ENCODE measurements at places on chromosomes 6 and 20.

- DNase-seq: no peak
These were observed 177.1 kb downstream of the MRPL14 start for GRCh38 chr6:43950051-43950605.

- no peak for DNase-seq
These were observed 36.5 kb upstream of the PSMF1 start for GRCh38 chr20:1081891-1082290.

DNA sequence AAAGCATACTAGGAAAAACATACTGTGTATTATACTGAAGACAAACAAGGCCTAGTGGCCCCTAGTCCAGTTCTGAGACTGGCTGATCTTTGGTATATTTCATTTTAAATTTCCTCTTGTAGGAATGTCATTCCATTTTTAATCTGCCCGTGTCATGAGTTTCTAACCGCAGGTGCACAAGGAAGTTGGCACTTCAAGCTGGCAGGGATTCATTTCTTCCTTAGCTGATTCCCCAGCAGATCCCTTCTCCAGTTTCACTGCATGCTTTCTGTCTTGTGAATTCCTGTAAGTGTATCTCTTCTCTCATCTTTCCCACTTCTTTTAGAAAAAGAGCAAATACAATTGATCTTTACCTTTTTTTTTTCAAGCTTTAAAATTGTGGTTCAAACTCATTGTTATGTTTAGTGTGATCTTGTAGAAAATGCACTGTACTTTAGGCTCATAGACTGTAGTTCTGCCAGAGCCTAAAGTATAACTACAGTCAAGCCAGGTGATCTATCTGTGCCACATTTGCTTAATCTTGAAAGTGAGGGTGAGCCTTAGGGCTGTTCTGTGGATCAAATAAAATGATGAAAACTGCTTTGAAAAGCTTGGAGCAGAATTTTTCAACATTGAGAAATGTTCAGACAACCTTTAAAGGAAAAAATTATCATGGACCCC lies 37.0 kb downstream of the RNF217 start:
- DNase-seq: peak; percentile 46

- no peak for DNase-seq
These were observed 5.6 kb upstream of the FAM50B start for GRCh38 chr6:3843379-3844096.

DNA sequence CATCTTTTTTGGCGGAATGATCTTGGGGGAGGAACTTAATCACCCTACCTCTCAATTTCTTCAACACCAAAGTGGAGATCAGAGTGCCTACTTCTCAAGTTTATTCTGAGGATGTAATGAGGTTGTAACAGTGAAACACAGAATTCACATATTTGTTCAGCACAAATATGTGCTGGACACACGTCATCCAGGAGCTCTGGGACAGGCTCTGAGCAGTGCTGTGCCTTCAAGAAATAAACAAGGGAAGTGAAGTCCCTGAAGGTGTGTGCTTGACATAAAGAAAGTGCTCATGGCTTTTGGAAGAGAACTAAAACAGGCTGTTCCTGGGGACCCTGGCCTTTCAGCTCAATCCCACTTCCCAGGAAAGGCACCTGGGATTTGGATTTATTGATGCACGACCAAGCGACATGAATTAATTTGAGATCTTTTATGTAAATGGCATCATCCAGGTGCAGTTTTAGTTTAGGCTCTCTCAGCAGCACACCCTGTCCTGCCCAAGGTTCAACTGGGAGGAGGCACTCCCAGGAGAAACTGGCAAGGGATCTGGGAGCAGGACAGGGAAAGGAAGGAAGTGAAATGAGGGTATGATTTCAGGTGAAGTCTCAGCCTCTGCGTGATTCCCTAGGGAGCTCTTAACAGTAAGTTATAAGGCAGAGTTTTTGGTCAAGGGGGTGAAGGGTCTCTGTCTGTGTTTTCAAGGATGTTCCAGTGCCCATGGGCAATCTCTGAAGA lies 211.0 kb downstream of the FOXA2 start:
- no peak for DNase-seq

DNA sequence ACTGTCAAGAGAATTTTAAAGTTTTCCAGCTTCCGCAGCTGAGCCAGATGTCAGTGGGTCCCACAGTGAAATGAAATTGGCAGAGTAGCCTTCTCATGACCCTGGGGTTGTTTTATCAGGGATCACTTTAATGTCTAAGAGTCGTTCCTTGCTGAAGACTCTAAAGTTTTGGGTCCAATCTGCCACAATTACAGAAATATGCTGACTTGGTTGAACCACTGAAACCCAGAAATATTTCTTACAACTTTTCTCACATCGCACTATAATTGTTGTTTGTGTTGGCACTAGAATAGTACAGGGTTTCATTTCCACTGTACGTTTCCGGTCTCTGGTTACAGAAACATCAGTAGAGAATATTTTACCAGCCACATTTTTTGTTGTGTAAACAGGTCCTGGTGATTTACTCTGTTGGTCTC lies 109.0 kb downstream of the HMGCLL1 start:
- no peak for DNase-seq

DNA sequence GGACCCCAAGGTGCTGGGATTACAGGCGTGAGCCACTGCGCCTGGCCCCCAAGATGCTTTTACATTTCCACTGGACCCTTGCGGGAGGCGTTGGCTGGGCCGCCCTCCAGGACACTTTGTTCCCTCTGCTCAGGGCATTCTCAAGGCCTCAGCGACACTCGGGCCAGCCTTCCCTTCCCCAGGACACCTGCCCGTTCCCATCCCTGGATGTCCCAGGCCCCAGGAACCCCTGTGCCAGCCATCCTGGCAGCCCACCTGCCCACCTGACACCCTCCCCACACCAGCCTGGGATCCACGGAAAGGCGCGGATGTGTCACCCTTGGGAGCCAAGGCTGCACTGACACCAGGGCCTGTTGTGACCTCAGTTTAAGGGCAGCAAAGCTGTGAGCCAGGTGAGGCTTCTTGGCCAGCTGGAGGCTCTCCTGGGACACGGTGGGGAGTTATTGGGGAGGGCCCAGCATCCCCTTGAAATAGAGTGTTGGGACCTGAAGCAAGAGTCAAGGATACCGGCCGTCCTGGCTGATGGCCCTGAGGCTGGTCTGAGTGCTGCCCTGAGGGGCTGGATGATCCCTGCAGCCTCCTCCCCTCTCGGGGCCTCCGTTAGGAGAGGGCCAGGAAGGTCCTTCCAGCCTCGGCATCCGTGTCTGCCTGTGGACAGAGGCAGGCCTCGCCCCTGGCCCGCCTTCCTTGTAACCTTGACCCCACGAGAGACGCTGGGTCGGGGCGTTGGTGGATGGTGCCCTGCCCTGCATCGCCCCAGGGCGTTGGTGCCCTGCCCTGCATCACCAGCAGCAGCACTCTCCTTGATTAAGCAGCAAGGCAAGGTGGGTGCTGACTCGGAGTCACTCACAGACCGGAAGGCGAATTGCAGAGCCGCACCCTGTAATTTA lies 84.2 kb upstream of the BHLHE23 start:
- DNase-seq: no peak

GRCh38 chr20:45994761-45995493 lies 13.8 kb upstream of the MMP9 start:
- DNase-seq: no peak

DNA sequence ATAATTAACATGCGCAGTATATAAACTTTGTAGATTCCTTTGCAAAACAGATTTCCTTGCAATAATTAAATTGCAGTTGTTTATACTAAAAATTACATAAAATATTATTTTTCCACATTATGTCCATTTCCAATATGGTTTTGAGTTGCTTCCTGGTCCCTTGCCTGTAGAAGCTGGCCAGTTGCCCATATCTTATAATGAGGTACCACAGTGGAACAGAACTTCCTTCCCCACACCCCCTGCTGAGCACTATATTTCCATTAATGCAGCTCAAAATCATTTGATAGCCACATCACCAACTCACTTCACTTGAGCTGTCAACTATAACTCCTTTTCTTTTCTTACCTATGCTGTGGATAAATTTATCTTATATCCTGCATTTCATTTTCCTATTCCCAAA lies 194.6 kb downstream of the DST start:
- no peak for DNase-seq

DNA sequence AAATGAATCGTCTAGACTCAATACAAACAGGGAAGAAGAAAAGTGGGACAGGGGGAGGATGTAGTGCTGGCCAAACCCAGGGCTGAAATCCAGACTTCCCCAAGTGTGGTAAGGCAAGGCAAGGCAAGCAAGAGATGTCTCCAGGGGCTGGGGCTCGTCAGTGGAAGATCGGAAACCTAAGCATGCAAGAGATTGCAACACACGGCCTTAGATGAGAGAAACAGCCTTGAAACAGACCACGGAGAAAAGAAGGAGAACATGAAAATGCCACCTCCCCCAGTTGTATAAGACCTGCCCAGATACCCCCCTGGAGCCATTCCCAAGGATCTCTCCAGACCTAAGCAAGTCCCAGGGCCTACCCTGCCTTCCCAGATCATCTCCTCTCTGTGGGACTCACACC lies 20.0 kb downstream of the VEGFA start:
- no peak for DNase-seq

DNA sequence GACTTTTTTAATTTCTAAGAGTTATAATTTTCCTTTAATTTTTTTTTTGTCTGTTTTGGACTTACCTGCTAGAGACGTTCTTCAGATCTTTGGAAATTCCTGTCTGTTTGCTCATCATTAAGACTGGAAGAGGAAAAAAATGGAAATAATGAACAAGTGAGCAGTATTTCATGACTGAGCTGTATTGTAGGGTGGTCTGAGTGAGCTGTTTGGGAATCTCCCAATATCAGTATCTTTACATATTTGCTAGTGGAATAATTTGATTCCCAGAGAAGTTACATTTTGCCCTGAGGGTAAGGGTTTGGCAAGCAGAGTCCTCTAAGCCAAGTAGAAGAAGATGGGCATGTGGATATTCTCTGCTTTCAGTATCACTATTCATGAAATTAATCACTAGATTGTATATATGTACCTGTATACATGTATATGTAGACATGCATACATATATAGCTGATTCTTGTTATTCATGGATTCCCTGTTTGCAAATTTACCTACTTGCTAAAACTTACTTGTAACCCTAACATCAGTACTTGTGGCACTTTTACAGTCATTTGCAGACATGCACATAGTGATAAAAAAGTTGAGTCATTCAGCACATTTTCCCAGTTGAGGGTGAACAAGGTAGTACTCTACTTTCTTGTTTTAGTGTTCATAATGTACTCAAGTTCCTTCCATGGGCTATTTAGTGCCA lies 13.5 kb downstream of the ZC2HC1B start:
- no peak for DNase-seq

DNA sequence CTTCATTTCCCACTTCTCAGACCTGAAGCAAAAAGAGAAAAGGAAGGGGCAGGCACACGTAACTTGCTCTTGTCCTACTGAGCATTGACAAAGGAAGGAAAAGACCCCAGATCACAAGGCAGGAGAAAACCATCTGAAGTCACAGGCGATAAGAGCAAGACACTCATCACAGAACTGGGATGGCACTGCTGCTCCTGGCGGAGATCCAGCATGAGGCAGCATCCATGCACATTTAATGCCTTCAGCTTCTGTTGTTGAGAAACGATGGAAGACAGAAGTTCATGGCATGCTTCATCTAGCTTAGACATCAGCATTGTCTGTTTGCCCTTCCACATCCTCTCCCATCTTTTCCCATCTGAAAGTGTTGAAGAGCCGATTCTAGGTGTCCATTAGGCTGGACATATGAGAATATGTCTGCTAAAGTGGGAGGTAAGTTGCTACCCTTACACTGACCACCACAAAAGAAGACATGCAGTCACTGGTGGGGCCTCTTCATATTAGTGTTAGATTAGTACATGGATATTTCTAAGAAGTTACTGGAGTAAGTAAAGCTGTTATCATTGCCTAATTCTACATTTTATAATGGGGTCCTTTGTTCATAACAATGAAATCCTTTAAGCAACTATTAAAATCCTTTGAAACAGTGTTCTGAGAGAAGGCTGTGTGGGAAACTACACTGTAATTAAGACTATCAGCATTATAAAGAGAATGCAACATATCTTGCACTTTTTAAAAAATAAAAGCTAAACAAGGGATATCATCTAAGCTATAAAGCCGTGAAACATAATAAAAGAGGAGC lies 618.5 kb downstream of the C6orf118 start:
- DNase-seq: no peak

GRCh38 chr20:19269737-19270340 lies 57.4 kb downstream of the SLC24A3 start:
- DNase-seq: peak; percentile 73
